Uterine smooth muscle cell (primary cell): ENCODE measurements at places on chromosomes 5 and 9. TPM values are rescaled to one million over a fixed set of nuclear protein-coding genes. Genes with fewer than 3 reads are reported as not detected.

The PCDHB5 gene
- total RNA-seq: 0.22 and 0.50 TPM in 2 replicates

The FAM169A gene
- total RNA-seq: 2.6 and 3.2 TPM in 2 replicates

The ADAMTS16 gene
- total RNA-seq: 0.77 and 1.1 TPM in 2 replicates

The SLCO4C1 gene
- total RNA-seq: under 0.01 TPM in 2 replicates
